ENCODE measurements at places on chromosomes 3 and 15. TPM values are rescaled to one million over a fixed set of nuclear protein-coding genes. Genes with fewer than 3 reads are reported as not detected.

C3orf49 gene
- polyA plus RNA-seq, result not detected

EDEM1 gene
- 2.3 TPM for polyA plus RNA-seq

MORC1 gene
- polyA plus RNA-seq, result not detected

DNA sequence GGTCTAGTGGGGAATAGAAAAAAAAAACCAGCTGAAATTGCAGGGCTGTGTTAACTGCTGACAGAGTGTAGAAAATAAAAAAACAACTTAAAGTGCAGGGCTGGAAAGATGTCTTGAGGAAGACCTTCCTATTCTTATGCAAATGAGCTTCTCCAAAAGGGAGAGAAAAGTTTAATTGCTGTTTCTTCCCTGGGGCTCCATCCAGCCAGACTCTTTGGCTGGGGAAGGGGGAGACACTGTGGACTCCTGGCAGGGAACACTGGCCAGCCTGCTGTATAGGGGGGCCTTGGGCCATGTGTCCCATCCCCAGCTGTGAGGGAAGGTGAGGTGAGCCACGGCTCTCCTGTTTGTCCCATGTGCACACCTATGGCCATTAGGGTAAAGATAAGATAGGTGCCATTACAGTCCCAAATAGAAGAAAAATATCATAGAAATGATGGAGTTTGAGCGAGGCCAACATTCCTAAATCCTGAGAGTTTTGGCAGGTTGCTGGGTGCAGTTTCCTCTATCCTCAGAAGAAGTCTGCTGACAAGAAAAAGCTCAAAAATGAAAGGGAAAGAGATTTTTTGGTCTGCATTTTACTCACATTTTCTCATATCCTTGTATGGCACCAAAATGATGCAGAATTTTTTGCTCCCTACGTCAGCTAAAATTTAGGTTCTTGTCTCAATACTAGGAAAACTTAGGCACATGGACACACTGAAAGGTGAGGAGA is 901.7 kb downstream of the PLOD2 start:
- peaks cover 9% of the 10 kb centered on the region for H3K4me1 ChIP-seq
- H3K36me3 ChIP-seq, result 0 out of 2 replicates have a peak, but pooled peaks cover 4% of the 10 kb centered on the region
- peak; percentile 39 for DNase-seq
- H3K27me3 ChIP-seq, result no peaks in the 10 kb centered on the region
- H3K4me3 ChIP-seq, result no peak overlapping the region

LXN gene
- 10.0 TPM for polyA plus RNA-seq

DNA sequence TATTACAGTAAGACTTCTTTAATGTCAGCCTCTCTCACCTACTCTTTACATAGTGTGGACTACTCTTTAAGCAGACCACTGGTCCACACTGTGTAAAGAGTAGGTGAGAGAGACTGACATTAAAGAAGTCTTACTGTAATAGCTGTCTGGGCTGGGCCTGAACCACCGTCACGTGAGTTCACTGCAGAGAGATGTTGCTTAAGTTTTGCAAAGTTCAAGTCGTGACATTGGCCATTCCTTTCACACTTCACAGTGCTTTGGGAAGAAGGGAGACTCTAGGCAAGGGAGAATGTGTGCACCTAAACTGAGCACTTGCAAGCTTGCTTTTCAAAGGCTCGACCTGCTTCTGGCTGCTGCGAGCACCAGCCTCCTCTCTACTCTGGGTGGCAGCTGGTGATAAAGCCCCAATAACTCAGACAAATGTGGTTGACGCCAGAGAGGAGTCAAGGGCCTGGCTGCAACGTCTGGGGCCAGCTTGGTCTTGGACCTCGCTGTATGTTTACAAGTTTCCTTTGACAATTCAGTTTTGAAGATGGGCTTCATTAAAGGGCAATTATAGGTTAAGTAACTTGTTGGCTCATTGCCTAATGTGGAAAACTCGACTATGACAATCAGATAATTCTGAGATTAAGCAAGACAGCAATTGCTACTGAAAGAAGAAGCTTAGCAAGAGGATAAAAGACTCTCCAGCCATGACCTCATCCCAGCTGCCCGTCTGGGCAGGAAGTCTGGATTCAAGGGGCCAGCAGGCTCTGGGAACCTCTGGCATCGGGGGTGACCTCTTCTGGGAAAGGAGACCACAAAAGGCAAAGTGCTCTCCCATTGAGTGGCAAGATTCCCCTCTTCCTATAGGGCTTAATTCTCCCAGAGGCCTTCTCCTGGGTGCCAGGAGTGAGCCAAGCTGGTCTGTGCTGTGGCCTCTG is 242.1 kb upstream of the TLE3 start:
- H3K27ac ChIP-seq, result no peak overlapping the region
- no peaks in the 10 kb centered on the region for H3K27me3 ChIP-seq
- no peak overlapping the region for H3K4me3 ChIP-seq
- H3K36me3 ChIP-seq, result no peaks in the 10 kb centered on the region

- H3K27ac ChIP-seq, result no peak overlapping the region
- no peak for DNase-seq
- H3K36me3 ChIP-seq, result peaks cover 26% of the 10 kb centered on the region
- no peak overlapping the region for H3K4me3 ChIP-seq
- H3K4me1 ChIP-seq, result no peaks in the 10 kb centered on the region
These were observed 67.4 kb downstream of the GRIP2 start for GRCh38 chr3:14472471-14473351.

DNA sequence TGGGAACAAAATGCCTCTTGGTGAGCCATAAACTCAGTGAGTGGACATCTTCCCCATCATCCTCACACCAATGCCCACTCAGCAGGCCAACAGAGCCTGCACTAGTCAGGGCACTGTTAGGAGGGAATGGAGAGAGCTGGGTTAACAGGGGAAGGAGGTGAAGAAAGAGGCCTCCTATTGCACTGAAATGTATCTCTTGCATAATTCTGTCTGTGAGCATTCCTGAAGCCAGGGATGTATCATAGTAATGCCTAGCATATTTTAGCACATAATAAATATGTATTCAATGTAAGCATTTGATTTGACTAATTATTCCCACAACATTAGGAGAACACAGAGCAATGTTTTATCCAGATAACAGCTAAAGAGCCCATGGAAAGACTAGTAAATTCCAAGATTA is 81.2 kb downstream of the ANO10 start:
- H3K36me3 ChIP-seq, result no peaks in the 10 kb centered on the region
- no peaks in the 10 kb centered on the region for H3K27me3 ChIP-seq
- H3K4me3 ChIP-seq, result no peak overlapping the region
- H3K27ac ChIP-seq, result no peak overlapping the region
- DNase-seq, result no peak

- H3K4me1 ChIP-seq, result peaks cover 55% of the 10 kb centered on the region
- peak overlapping the region; percentile 69 for H3K4me3 ChIP-seq
- no peaks in the 10 kb centered on the region for H3K36me3 ChIP-seq
- no peak overlapping the region for H3K27ac ChIP-seq
- no peak for DNase-seq
These were observed 2.3 kb downstream of the PLXND1 start for GRCh38 chr3:129603991-129604749.

- no peak for DNase-seq
- H3K36me3 ChIP-seq, result no peaks in the 10 kb centered on the region
- H3K27ac ChIP-seq, result no peak overlapping the region
- no peaks in the 10 kb centered on the region for H3K4me1 ChIP-seq
These were observed 529.6 kb downstream of the SHQ1 start for GRCh38 chr3:72318504-72319193.

GRCh38 chr15:79981831-79982455 is 10.9 kb upstream of the BCL2A1 start:
- no peak for DNase-seq
- H3K27ac ChIP-seq, result no peak overlapping the region
- no peaks in the 10 kb centered on the region for H3K4me1 ChIP-seq
- H3K27me3 ChIP-seq, result no peaks in the 10 kb centered on the region
- no peaks in the 10 kb centered on the region for H3K36me3 ChIP-seq

DNA sequence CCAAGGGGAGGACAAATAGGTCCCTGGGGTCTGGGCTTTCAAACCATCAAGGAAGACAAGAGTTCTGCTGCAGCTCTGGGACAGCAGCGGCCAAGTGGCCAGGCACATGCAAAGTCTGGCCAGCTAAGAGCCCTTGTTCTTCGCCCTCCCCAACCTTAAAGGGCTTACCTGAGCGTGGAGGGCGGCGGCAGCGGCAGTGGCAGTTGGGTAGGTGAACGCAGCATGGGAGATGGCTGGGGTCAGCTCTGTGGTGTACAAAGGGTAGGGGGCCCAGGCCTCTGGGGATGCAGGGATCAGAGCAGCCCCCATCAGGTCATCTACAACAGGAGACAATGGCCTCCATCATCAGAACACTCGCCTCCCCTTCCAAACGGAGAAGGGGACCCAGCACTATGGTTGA is 27.1 kb downstream of the RBPMS2 start:
- peak overlapping the region; percentile 76 for H3K27ac ChIP-seq
- no peak overlapping the region for H3K4me3 ChIP-seq
- no peaks in the 10 kb centered on the region for H3K27me3 ChIP-seq
- peaks cover 15% of the 10 kb centered on the region for H3K36me3 ChIP-seq
- H3K4me1 ChIP-seq, result peaks cover 27% of the 10 kb centered on the region
- no peak for DNase-seq

GRCh38 chr3:194577986-194578905 is 55.0 kb downstream of the TMEM44 start:
- 0 out of 2 replicates have a peak, but pooled peaks cover under 1% of the 10 kb centered on the region for H3K27me3 ChIP-seq
- H3K4me3 ChIP-seq, result no peak overlapping the region
- H3K36me3 ChIP-seq, result no peaks in the 10 kb centered on the region
- DNase-seq, result no peak
- H3K4me1 ChIP-seq, result no peaks in the 10 kb centered on the region

ARGFX gene
- not detected for polyA plus RNA-seq

GRCh38 chr15:95208988-95209387 is 977.6 kb downstream of the MCTP2 start:
- H3K4me1 ChIP-seq, result no peaks in the 10 kb centered on the region
- H3K27me3 ChIP-seq, result no peaks in the 10 kb centered on the region
- no peak overlapping the region for H3K4me3 ChIP-seq

GRCh38 chr3:105493305-105493892 is 126.7 kb downstream of the ALCAM start:
- H3K4me3 ChIP-seq, result no peak overlapping the region
- no peak for DNase-seq
- 0 out of 2 replicates have a peak, but pooled peaks cover 5% of the 10 kb centered on the region for H3K36me3 ChIP-seq
- no peak overlapping the region for H3K27ac ChIP-seq
- H3K27me3 ChIP-seq, result no peaks in the 10 kb centered on the region

SHF gene
- 6.6 TPM for polyA plus RNA-seq

GRCh38 chr3:65732051-65732935 is 306.4 kb downstream of the MAGI1 start:
- H3K36me3 ChIP-seq, result no peaks in the 10 kb centered on the region
- H3K4me1 ChIP-seq, result peaks cover 30% of the 10 kb centered on the region
- H3K4me3 ChIP-seq, result no peak overlapping the region

DNA sequence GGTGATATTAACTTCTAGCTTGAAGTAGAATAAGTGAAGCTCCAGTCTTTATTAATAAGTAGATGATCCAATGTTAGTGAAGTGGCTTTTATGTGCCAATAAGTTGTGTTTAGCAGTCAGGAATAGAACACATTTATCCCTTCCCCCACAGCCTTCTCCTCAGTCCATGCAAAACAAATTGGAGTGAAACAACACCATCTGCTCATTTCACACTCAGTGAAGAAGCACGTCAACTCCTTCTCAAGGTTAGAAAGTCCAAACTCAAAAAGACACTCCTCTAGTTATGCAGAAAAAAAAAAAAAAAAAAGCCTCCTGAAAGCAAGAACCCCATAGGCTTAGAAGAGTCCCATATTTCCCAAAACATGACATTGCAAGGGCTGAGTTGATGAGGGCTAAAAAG is 18.0 kb upstream of the NEO1 start:
- DNase-seq, result no peak
- H3K4me1 ChIP-seq, result peaks cover 13% of the 10 kb centered on the region
- no peaks in the 10 kb centered on the region for H3K36me3 ChIP-seq
- H3K27ac ChIP-seq, result no peak overlapping the region
- H3K27me3 ChIP-seq, result no peaks in the 10 kb centered on the region

BFSP2 gene
- polyA plus RNA-seq, result not detected

DNA sequence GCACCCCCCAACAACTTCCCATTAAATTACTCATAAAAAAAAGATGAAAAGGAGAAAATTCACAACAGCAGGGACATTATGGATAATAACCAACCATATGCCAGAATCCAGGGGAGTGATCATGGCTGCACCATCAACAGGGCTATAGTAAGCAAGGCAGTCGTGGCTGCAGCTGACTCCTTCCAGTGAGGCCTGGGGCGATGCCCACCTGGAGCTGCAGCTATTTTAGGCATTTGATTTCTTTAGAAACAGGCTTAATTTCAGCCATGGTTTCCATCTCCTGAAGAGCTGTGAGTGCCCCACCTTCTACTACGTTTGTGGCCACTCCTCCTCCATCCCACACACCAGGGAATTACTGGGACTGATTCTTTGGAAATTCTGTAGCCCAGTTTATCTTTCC is 84.0 kb downstream of the MINAR1 start:
- H3K4me3 ChIP-seq, result no peak overlapping the region
- DNase-seq, result peak; percentile 12
- H3K27me3 ChIP-seq, result no peaks in the 10 kb centered on the region
- H3K36me3 ChIP-seq, result no peaks in the 10 kb centered on the region

DNA sequence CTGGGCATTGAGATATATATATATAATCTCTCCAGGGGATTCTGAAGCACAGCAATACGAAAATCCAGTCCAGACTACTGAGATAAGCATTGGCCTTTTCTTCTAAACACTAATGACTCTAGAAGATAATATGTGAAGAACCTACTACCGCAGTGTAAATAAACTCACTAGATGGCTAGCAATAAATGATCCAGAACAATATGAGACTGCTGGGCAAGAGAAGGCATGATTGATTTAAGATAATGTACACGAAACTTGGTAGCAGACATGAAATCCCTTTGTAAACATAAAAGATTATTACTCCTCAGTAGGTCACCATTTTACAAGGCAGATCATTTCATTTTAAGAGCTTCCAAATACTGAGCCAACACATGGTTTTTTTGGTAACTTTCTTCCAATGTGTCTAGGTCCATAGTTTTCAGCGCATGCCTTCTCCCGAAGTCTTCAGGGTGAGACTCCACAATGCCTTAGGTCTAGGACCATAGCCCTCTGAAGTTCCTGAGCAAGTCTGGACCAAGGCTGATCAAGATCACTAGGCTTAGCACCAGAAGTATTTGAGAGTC is 193.2 kb downstream of the LRRN1 start:
- no peaks in the 10 kb centered on the region for H3K4me1 ChIP-seq
- no peak overlapping the region for H3K4me3 ChIP-seq
- H3K36me3 ChIP-seq, result no peaks in the 10 kb centered on the region
- no peak for DNase-seq
- H3K27me3 ChIP-seq, result no peaks in the 10 kb centered on the region

DNA sequence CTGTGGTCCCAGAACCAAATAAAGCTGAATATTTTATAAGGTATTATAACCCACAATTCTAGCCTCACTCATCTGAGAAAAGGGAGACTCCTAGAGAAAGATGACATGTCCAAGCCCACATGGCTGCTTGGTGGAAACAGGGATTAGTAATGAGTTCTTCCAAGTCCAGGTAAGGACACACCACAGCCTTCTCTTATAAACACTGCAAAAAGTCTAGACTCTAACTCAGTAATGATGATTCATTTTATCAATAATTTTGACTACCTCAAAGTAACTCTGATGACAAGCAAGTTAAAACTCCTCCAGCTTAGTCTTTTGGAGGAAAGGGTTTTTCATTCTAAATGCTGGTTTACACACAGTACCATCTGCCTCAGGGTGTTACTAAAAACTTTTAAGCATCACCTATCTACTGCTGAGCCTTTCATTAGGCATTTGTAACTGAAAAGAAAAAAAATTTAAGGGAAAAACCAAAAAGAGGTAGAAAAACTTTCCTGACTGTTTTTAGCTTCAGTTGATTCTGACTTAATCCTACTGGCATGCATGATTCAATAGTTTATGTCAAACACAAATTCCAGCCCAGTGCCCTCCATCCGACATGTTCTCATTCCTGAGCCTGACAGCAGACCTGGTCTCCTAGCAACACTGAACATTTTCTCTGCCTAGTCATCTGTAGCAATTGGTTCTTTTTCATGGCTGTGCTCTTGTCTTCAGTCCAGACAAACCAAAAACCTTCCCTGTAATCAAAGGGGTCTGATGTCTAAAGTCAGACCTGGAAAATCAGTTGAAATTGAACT is 43.9 kb downstream of the P3H2 start:
- H3K27ac ChIP-seq, result no peak overlapping the region
- peak; percentile 54 for DNase-seq
- no peaks in the 10 kb centered on the region for H3K27me3 ChIP-seq
- 0 out of 2 replicates have a peak, but pooled peaks cover 4% of the 10 kb centered on the region for H3K4me1 ChIP-seq
- H3K4me3 ChIP-seq, result no peak overlapping the region
